ENCODE measurements at places on chromosomes 7 and 10.

DNA sequence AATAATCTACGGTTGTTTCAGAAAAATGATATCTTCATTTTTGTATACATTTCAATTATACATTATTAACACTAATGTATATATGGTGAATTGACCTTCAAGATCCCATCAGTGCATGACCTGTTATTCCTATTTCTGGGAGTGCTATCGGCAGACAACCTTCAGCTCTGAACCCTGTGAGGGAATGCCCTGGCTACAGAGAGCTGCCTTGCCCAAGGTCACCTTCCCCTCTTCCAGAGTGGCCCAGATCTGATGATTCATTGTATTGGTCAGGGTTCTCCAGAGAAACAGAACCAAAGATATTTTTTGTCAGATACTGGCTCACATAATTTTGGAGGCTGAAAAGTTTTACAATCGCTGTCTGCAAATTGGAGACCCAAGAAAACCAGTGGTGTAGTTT lies 235.5 kb downstream of the ZNF92 start:
- DNase-seq: no peak

DNA sequence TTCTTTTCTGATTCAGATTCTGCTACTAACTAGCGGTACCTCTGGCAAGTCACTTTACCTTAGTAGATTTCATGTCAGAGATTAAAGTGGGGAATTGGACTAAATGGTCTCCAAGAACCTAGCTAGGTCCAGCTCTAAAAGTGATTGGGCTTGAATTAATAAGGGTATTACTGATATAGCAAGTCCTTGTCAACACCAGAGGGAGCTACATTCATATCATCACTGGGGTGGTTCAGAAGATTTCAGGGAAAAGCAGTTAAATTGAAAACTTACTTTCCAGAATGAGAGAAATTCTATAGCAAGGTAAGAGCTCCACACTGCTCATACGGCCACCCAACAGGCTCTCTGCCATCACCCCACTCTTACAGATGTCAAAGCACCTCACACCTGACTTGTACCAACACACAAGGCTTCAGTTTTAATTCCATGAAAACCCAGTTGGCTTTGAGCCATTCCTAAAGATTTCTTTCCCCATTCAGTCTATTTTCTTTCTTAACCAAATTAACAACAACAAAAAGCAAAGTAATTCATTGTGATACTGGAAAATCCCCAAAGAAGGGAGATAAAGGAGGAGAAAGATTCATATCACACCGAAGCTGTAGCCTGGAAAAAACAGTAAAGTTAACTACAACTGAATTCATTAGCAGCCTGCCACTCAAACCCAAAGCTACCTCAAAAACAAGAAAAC lies 38.0 kb upstream of the SPOCK2 start:
- peak; percentile 33 for DNase-seq

GRCh38 chr7:114629762-114630161 lies 215.1 kb downstream of the FOXP2 start:
- no peak for DNase-seq

GRCh38 chr10:132953428-132953827 lies 11.1 kb upstream of the CFAP46 start:
- no peak for DNase-seq

GRCh38 chr10:67875340-67876238 lies 8.9 kb upstream of the SIRT1 start:
- no peak for DNase-seq

GRCh38 chr10:86087716-86088115 lies 278.9 kb downstream of the GRID1 start:
- DNase-seq: no peak

GRCh38 chr10:28382525-28383269 lies 79.8 kb upstream of the MPP7 start:
- DNase-seq: no peak

DNA sequence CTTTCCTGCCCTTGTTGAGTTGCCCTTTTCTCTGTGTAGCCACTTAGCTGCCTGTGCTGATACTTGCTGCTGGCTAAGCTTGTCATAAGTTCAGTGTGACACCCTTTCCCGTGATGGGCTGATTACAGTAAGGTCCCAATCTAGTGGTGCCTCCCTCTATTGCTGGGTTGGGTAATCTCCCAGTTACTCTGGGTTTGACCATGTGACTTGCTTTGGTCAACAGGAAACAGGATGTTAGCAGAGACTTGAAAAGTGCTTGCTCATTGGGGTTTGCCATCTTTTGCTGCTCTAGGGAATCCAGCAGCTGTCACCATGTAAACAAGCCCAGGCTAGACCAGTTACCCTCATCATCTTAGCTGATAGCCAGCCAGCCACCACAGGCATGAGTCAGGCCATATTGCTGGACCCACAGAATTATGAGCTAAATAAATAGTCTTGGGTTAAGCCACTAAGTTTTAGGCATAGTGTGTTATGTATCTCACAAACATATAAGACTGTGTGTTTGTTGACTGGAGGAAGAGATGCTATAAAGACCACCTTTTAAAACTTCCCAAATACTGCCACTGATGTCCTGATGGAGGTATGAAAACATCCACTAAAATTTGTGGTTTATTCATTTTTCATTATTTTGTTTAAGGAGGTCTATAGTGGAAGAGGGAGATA lies 4.0 kb upstream of the LEP start:
- peak; percentile 89 for DNase-seq

DNA sequence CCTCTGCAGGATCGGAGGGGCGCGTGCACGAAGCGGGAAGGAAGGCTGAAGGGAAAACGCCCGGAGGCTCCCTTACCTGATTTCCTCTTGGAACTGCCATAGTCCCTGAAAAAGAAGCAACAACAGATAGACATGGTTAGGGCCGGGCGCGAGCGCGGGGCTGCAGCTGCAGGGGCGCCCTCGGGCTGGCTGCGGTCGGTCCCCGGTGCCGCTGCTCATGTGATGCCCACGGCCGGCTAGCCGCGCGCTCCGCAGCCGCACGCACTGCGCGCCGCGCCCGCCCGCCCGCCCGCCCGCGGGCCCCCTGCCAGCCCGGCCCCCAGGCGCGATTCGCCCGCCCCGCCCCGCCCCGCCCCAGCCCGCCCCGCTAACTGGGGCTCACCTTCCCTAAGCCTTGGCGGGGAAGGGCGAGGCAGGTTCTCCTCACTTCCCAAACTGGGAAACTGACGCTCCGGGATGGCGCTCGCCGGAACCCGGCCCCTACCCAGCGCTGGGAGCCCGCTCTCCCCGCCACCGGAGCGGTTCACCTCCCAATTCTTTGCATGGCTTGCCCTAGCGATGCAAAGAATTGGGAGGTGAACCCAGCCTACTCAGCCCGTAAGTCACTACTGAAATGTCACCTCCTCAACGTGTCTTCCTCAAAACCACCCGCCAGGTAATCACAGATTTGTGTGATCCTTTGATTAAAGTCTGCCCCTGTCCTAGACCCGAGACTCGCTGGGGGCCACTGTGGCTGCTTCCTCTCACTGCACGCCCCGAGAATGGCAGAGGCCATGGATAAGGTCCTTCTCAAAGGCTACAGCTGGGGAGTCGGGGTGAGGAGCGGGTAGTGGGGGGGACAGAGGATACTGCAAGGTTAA lies 162.2 kb downstream of the SH3PXD2A start:
- DNase-seq: peak; percentile 81

DNA sequence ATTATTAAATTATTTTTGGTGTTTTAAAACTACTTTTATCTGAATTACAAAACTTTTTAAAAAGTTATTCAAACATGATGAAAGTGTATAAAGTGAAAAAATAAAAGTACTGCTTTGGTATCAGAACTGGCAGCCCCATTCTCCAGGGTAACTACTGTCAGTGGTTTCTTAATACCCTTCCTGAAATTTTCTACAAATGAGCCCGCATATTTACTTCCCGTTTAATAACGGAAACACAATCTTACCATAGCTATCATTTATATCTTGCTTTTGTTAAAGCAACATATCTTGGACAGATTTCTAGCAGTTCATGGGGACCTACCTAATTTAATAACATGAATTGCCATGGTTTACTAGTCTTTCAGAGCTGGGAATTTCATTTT lies 249.9 kb downstream of the RNLS start:
- DNase-seq: no peak

- DNase-seq: no peak
These were observed 62.3 kb downstream of the C10orf120 start for GRCh38 chr10:122637376-122637775.

GRCh38 chr7:137592232-137592896 lies 248.8 kb upstream of the PTN start:
- DNase-seq: peak; percentile 80

DNA sequence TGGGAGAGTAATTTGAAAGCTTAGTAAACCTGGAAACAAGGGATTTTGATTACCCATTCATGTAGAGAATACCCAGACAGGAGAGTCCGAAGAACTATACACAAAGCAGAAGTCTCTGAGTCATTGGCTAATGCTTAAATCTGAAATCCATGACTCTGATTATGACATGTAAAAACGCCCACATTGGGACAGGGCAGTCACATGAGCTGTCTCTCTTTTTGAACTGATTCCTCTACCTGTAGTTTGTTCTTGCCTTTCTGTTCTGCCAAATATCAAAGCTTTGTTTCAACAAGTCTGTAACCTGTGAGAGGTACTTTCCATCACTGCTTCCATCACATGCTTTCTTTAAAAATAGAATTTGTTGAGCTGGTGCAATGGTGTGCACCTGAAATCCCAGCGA lies 4.3 kb upstream of the GPNMB start:
- no peak for DNase-seq

DNA sequence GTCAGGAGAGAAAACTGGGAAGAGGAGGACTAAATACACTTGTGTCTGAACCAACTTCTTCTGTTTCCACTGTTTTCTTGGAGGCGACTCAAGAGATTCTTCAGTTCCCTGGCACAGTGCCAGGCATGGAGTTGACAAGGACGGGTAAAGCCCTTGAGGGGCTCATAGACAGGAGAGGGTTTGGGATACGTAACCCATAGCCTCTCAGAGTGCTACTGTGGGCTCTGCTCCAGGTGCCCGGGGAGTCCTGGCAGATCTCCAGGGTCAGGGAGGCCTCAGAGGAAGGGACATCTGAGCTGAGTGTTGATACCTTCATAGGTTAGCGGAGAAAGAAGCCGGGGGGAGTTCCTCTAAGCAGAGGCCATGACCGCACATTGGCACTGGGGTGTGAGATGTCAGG lies 42.0 kb downstream of the GALNT17 start:
- no peak for DNase-seq

DNA sequence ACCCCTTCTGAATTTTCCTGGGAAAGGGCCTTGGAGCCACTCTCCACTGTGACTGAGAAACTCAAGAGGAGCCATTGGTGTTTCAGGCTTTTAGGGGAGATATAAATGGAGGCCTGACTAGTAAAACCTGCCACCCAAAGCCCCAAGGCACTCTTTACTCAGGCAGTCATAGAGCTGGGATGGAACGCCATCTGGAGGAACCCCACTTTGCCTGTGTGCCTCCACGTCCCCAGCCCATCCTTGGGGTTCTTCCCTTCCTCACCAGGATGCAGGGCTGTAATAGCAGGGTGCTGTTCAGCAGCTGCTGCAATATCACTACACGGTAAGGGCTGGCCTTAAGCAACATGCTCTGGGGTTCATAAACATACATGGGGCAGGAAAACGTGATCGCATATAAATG lies 232.6 kb downstream of the BAMBI start:
- DNase-seq: no peak

GRCh38 chr10:13794992-13795612 lies 208.3 kb downstream of the PRPF18 start:
- no peak for DNase-seq

DNA sequence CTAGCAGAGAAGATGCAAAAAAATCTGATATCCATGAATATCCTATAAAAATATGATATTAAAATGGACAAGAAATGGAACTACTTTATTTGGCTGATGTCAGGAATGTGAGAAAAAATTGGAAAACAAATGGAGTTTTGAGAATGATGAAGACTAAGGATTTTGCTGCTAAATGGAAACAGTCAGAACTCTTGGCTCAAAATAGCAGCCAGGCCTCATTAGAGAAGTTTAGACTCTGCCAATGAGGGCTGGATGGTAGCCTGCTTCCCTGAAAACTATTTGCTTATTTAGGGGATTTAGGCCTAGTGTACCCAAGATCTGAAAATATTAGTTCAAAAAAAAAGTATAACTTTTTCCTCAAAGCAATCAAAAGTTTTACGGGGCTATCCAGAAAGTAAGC lies 458.5 kb downstream of the TFEC start:
- no peak for DNase-seq

GRCh38 chr10:126177417-126178030 lies 210.8 kb downstream of the ADAM12 start:
- DNase-seq: no peak

GRCh38 chr10:43380610-43381222 lies 9.3 kb downstream of the FXYD4 start:
- no peak for DNase-seq

- no peak for DNase-seq
These were observed 3.3 kb downstream of the GOLGA7B start for GRCh38 chr10:97852840-97853405.

DNA sequence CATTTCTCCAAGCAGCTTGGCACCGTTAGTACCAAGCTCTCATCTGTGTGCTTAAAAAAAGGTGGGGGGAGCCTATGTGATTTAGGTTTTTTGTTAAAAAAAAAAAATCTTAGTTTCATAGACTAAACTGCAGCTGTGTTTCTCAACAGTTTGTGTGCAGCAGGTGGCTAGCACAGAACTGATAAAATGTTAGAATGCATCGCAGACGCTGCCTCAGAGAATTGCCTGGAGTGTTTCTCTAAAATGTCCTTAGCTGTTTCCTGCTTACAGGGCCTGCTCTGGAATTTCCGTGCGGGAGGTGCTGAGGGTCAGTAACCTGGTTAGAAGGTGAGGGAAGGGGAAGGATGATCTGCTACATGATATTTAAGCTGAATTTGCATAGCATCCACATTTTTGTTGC lies 268.9 kb downstream of the PLXDC2 start:
- DNase-seq: no peak

GRCh38 chr7:157470701-157471131 lies 133.9 kb downstream of the DNAJB6 start:
- DNase-seq: no peak

DNA sequence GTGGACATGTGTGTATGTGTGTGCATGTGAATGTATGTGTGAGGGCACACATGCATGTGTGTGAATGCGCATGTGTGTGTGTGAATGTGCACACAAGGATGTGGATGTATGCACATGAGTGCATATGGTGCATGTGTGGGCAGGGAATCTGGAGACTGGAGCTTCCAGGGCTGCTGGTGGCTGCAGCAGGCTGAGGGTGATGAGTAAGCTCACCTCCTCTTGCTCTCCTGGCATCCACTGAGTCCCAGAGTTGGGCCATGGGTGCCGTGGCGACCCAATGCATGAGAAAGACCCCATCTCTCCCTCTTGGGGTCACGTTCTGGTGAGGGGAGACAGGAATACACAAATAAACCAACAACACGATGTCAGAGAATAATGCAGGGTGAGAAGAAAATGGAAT lies 33.3 kb upstream of the COL13A1 start:
- DNase-seq: no peak

Measured in AG08396 (cell line).